Suppressor macrophage (primary cell): ENCODE measurements at places on chromosomes 1 and 21.

DNA sequence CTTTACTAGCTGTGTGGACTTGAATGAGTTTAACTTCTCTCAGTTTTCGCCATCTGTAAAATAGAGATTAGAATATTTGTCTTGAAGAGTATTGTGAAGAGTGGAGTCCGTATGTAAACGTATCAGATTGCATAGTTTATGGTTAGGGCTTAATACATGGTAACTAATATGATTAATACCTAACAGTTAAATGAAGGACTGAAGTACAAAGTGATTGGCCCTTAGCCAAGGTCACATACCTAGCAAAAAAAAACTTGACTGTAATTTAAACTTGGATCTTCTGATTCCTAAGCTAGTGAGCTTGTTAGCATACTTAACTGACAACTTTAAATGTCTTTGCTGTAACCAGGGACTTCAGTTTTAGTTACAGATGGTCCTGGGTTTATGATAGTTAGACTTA lies 1.9 kb downstream of the GIPC2 start:
- no peak for DNase-seq

GRCh38 chr1:50458507-50458906 lies 35.3 kb upstream of the DMRTA2 start:
- DNase-seq, result peak; percentile 19

DNA sequence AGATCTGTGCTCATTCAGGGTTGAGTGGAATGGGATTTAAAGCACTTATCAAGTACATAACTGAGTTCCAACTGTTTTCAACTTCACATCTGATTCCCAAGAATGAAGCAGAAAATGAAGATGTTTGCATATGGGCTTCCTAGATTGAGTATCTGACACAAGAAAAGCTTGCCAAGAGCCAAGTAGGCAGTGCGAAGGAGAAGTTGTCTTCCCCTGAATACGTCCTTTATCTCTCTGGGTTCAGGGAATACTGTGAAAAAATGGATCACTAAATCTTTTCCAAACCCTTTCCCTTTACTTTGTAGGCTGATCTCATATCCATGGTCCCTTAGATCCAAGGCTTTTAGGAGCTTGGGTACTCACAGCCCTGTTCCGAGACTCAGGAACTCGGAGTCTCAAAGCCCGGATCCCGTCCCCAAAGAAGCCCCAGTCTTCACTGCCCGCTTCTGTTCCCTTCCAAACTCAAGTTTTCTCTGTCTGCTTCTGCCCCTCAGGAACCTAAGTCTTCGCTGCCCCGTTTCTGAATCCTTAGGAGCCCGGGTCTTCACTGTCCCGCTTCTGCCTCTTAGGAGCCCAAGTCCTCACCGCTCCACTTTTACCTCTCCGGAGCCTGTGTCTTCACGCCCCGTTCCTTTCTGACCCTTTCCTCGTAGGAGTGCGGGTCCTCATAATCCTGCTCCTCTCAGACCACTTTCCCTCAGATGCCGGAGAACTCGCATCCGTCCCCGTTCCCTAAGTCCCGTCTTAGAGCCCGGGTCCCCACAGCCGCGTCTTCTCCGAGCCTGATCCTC lies 616 bp downstream of the TAF12 start:
- DNase-seq, result peak; percentile 32

DNA sequence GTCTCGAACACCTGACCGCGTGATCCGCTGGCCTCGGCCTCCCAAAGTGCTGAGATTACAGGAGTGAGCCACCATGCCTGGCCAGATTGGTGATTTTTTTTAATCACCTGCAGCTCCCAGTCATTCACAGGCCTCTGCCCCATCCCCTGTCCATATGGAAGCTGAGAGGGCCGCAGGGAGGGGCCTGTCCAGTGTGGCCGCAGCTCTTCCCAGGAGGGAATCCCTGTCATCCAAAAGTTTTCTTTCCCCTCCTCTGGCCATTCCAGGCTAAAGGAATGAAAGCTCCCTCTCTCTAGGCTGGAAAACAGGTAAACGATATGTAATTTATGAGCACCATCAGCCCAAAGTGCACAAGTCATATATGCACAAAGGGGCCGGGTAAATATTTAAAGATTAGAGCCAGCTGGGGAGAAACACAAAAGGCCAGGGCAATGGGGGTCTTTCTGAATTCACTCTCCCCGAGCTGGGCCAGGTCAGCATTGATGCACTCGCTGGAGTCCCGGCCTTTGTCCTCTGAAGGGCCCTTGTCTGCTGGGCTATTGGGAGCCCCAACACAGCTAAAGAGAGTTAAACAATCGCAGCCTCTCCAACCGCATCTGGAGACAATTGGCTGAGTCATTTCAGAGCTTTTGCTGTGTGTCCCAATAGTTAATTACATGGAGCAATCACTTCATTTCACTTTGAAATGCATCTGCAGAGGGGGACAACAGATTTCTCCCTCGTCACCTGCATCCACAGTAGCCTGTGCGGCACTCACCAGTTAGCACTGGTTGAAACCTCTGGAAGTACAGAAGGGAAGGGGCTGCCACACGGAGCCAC lies 3.8 kb upstream of the HES3 start:
- no peak for DNase-seq
